Chondrocyte (in vitro differentiated cells): ENCODE measurements at places on chromosomes 5 and 9. TPM values are rescaled to one million over a fixed set of nuclear protein-coding genes. Genes with fewer than 3 reads are reported as not detected.

DNA sequence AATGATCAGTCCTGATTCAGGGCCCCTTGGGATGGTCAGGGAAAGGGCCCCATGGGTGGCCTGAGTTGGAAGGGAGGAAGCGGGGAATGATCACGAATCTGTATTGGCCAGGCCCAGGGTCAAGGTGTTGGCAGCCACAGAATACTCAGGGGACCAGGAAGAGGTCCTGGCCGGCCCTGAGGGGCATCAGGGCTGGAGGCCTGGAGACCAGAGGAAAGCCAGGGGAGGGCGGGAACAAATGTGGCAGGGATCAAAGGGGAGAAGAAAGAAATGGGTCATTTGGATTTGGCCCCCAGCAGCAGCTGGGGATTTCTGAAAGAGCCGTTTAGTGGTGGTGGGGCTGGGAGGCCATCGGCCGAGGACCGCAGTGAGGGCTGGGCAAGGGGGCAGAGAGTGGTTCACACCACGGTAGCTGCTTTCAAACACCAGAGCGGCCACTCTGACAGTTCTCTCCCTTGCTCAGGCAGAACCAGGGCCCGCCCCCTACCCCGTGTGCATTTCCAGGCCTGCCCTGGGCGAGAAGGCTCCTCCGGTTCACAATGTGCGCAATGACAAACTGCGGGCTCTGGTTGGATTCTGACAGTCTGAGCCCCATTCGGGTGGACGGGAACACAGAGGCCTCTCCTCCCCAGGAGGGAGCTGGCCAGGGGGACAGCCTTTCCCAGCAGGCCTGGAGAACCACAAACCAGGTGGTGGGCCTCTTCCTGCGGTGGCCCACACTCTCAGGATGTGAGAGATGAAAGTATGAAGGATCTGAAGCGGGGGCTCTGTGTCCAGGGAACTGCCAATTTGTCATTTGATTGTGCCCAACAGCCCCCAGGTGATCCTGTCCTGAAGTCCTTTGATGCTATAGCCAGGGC lies 220.3 kb upstream of the IER5L start:
- H3K36me3 ChIP-seq, result no peaks in the 10 kb centered on the region
- no peak overlapping the region for H3K27ac ChIP-seq
- peaks cover 6% of the 10 kb centered on the region for H3K4me1 ChIP-seq
- no peak overlapping the region for H3K4me3 ChIP-seq
- DNase-seq, result peak; percentile 62

- peak overlapping the region; percentile 82 for H3K4me3 ChIP-seq
- peak overlapping the region; percentile 85 for H3K27ac ChIP-seq
- peaks cover 36% of the 10 kb centered on the region for H3K4me1 ChIP-seq
- DNase-seq, result peak; percentile 94
These were observed 645 bp downstream of the SAP30L start for GRCh38 chr5:154446195-154447088.

- DNase-seq, result no peak
- H3K4me3 ChIP-seq, result no peak overlapping the region
- H3K27ac ChIP-seq, result no peak overlapping the region
- H3K36me3 ChIP-seq, result no peaks in the 10 kb centered on the region
- peaks cover 71% of the 10 kb centered on the region for H3K27me3 ChIP-seq
- no peaks in the 10 kb centered on the region for H3K4me1 ChIP-seq
These were observed 69.5 kb upstream of the HAND1 start for GRCh38 chr5:154547551-154547950.

- peaks cover 12% of the 10 kb centered on the region for H3K36me3 ChIP-seq
- H3K4me1 ChIP-seq, result peaks cover 4% of the 10 kb centered on the region
- no peak for DNase-seq
- H3K4me3 ChIP-seq, result no peak overlapping the region
These were observed 364.7 kb upstream of the CD180 start for GRCh38 chr5:67561151-67561932.

DNA sequence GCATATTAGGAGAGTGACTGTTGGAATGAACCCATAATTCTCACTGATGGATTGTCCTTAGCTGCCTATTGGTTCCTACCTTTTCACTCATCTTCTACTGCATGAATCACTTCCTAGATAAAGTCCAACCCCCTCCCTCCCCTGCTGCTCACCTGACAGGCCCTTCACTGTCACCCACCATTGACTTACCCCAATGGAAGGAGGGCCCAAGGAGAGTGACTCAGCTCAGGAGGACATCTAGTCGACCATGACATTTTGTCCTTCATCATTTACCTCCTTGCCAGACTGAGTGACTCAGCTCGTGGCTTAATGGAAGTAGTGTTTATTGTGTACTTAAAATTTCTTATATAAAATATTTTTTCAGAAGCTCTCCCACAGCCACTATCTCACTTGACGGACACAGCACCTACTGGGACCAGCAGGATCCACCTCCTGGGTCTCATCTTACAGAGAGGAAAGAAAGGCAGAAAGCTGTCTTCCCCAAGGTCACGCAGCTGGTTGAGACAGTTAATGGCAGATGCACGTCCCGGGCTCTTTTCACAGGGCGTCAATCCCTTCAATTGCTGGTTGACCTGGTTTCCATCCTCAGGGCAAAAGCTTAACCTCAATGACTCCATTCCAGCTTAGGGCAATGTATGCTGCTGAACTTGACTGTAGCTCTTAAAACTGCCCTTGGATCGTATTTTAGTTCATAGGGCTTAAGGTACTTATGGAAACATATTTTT lies 142.3 kb downstream of the MARCHF11 start:
- DNase-seq, result no peak
- H3K36me3 ChIP-seq, result no peaks in the 10 kb centered on the region
- H3K27me3 ChIP-seq, result peaks cover 14% of the 10 kb centered on the region

- no peaks in the 10 kb centered on the region for H3K36me3 ChIP-seq
- no peaks in the 10 kb centered on the region for H3K4me1 ChIP-seq
- H3K27me3 ChIP-seq, result no peaks in the 10 kb centered on the region
- no peak overlapping the region for H3K27ac ChIP-seq
These were observed 199.5 kb downstream of the FOXD4L6 start for GRCh38 chr9:40928803-40929487.

PLAA gene
- 33.0 to 36.8 TPM (median 34.7 TPM) in 3 replicates for total RNA-seq

ASB6 gene
- total RNA-seq, result 17.4 to 18.1 TPM (median 17.7 TPM) in 3 replicates

FOXD4L6 gene
- not detected in 3 replicates for total RNA-seq

PCDHAC1 gene
- total RNA-seq, result 5.8 to 7.2 TPM (median 7.1 TPM) in 3 replicates

MLANA gene
- total RNA-seq, result not detected in 3 replicates
